ENCODE measurements at places on chromosomes 1 and 21. TPM values are rescaled to one million over a fixed set of nuclear protein-coding genes. Genes with fewer than 3 reads are reported as not detected.

TCHHL1 gene
- total RNA-seq: not detected

LMX1A gene
- not detected for total RNA-seq

AKT3 gene
- total RNA-seq: 47.8 TPM

BCL2L15 gene
- total RNA-seq: 0.13 TPM

BCAR3 gene
- 39.3 TPM for total RNA-seq

TTF2 gene
- total RNA-seq: 9.0 TPM

TMEM240 gene
- total RNA-seq: 1.4 TPM

ERG gene
- total RNA-seq: 41.0 TPM

EDN2 gene
- not detected for total RNA-seq

IL20 gene
- not detected for total RNA-seq

PLXNA2 gene
- total RNA-seq: 40.8 TPM

DDI2 gene
- total RNA-seq: 13.0 TPM

VANGL2 gene
- total RNA-seq: not detected

MIXL1 gene
- total RNA-seq: 0.13 TPM

GNG4 gene
- total RNA-seq: 0.13 TPM

VHLL gene
- 0.13 TPM for total RNA-seq

RGS18 gene
- total RNA-seq: not detected

ERICH3 gene
- total RNA-seq: not detected

LYPD8 gene
- not detected for total RNA-seq

TESK2 gene
- 4.2 TPM for total RNA-seq

APCS gene
- total RNA-seq: not detected

REN gene
- total RNA-seq: not detected

MMEL1 gene
- 3.6 TPM for total RNA-seq

TNFRSF4 gene
- total RNA-seq: 3.7 TPM

KCNQ4 gene
- not detected for total RNA-seq

HSPA6 gene
- total RNA-seq: 1.5 TPM

LRRC71 gene
- 0.13 TPM for total RNA-seq

GUCA2A gene
- total RNA-seq: not detected

PTGFR gene
- total RNA-seq: 0.13 TPM

GJC2 gene
- 17.1 TPM for total RNA-seq

DHRS3 gene
- total RNA-seq: 64.1 TPM

OR14K1 gene
- not detected for total RNA-seq

AADACL3 gene
- total RNA-seq: not detected

NTNG1 gene
- total RNA-seq: 0.13 TPM

SMCP gene
- not detected for total RNA-seq

ZNF683 gene
- total RNA-seq: not detected

CADM3 gene
- not detected for total RNA-seq

DEGS1 gene
- 137 TPM for total RNA-seq

HSD3B2 gene
- total RNA-seq: not detected

NES gene
- total RNA-seq: 55.1 TPM

KPRP gene
- not detected for total RNA-seq

HAPLN2 gene
- total RNA-seq: 0.13 TPM

SLC25A34 gene
- total RNA-seq: 0.26 TPM

DCDC2B gene
- total RNA-seq: not detected

TCEA3 gene
- 0.13 TPM for total RNA-seq

HTR1D gene
- total RNA-seq: 0.13 TPM

SNX7 gene
- total RNA-seq: 24.5 TPM

FCGR1A gene
- not detected for total RNA-seq

C1orf141 gene
- total RNA-seq: not detected

CREB3L4 gene
- 8.7 TPM for total RNA-seq

TMEM50A gene
- total RNA-seq: 192 TPM
